ENCODE measurements at places on chromosomes 4 and X. TPM values are rescaled to one million over a fixed set of nuclear protein-coding genes. Genes with fewer than 3 reads are reported as not detected.

The CLNK gene
- total RNA-seq: 0.66 TPM

The GAB3 gene
- 28.5 TPM for total RNA-seq

The FGFR3 gene
- total RNA-seq: not detected

The LANCL3 gene
- 0.03 TPM for total RNA-seq

The KIF4A gene
- 0.22 TPM for total RNA-seq

The PF4V1 gene
- not detected for total RNA-seq
